ENCODE measurements at places on chromosomes 5 and 9.
A peak's percentile ranks its signal among the peaks of the same experiment; 100 is the strongest.

GRCh38 chr9:134896834-134897583, 16.4 kb downstream of the FCN2 start:
- DNase-seq: no peak

DNA sequence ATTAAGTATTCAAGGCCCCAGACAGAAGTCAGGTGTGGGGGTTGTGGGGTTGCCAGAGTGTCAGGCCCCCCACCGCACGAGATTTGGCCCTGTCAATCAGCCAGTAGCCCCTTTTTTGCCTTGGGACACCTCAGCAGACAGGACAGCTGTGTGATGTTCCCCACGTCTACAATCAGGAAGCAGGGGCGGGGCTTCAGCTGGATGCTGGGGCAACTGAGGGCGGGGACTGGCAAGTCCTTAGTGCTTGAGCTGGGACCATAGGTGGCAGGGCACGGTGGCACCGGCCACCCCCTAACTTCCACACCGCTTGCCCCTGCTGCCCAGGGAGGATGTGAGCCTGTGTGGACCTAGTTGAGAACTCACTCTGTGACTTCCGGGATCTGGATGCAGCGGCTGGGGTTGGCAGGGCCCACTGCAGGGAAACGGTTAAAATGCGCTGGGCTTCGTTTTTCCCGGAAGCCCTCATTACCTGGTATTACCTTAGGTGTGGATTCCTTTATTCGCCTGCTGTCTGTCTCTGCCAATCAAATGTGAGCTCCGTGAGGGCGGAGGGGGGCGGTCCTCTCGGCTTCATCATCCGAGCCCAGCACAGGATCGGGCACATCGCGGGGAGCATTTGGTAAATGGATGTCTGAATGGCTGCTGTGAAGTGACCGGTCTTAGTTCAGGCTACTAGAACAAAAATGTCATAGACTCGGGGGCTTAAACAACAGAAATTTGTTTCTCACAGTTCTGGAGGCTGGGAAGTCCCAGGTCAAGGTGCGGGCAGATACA, 7.5 kb upstream of the GTF3C5 start:
- DNase-seq: no peak

DNA sequence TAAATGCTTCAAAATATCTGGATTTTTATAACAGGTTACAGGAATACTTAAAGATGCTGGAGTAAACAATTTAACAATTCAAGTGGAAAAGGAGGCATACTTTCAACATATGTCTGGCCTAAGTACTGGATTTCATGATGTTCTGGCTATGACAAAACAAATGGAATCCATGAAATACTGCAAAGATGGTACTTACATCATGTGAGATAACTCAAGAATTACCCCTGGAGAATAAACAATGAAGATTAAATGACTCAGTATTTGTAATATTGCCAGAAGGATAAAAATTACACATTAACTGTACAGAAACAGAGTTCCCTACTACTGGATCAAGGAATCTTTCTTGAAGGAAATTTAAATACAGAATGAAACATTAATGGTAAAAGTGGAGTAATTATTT, 35.6 kb downstream of the SLC30A5 start:
- peak; percentile 74 for DNase-seq

- no peak for DNase-seq
These were observed 28.7 kb downstream of the TGFBI start for GRCh38 chr5:136057401-136058038.

DNA sequence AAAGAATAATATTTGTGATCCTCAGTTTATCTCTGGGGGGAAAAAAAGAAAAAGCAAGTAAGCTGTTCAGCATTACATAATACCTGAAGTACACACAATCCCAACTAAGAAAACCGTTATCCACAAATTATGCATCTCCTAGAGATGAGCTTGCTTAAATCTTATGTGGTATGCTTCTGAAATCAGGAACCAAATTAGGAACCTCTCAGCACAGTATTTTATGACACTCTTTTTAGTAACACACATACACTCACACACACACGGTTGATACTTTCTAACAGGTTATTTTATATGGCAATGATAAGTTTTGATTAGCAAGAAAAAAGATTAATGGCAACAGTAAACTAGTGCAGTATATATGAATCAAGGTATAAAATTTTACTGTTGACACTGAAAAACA, 1.2 kb upstream of the ZNF510 start:
- no peak for DNase-seq

DNA sequence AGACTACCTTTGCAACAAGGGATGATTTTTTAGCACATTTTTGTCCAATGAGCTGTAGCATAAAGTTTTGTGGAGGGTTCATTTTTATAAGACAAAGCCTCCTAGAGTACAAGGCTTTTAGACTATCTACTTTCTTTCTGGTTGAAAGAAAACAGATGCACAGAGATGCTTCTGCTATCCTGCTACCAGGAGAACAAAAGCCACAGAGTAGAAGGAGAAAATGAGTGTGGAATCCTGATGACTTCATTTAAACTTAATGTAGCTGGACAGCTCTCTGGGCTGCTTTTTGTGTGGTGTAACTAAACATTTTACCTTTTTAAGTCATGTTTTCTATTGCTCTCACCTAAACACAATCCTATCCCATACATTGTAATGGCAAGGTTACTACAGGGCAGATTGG, 1009.4 kb downstream of the TLE1 start:
- DNase-seq: no peak

GRCh38 chr5:3036041-3036788, 284.7 kb upstream of the IRX2 start:
- DNase-seq: no peak

GRCh38 chr9:19989213-19989612, 200.4 kb upstream of the SLC24A2 start:
- DNase-seq: no peak

DNA sequence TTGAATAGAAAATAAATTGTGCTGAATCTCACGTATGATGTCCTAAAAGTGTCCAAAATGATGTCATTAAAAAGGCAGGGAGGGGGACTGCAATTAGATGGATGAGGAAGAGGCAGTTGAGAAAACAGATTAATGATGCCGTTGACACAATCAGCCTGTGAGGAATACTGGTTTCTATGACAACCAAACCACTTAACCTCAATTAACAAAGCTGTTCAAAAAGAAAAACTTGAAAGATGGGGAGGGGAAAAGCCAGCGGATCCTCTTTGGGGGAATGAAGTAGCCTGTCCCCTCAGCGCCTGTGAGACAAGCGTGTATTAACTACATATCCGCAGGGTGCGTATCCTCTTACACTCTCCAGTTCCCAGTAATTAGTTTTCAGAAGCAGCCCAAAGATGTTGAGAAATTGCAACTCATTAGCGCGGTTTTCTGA, 160.7 kb downstream of the TTC39B start:
- DNase-seq: no peak

DNA sequence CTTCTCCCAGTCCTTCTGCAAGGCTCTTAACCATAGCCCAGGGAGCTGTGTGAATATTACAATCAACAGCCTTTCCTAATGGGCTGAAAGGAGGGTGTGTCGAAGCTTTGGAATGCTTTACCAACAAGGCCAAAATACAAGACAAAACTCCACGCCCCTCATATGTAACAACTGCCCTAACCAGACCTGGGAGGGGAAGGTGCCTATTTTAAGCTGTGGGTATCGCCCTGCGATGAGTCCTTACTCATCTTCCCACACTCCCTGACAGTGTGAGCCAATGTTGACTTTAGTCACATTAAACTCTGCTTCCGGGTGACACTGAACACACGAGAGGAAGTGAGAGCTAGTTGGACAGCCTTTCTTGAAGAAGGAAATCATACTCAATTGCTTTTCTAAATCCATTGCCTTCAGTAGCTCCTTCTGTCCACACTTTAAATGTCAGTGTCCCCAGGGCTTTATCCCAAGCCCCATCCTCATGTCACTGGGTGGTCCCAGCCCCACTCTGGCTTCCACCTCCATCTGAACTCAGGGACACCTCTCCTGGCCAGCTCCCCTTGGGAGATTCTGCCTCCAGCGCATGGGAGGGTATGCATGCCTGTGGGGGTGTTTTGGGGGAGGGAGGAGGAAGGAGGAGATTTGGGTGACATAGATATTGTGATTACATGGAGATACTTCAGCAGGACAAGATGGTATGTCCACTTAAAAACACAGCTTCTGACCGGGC, 6.5 kb upstream of the TBC1D9B start:
- peak; percentile 4 for DNase-seq

GRCh38 chr5:158845941-158846340, 253.8 kb downstream of the EBF1 start:
- no peak for DNase-seq

GRCh38 chr5:72817076-72817481, 618 bp downstream of the TNPO1 start:
- DNase-seq: no peak

DNA sequence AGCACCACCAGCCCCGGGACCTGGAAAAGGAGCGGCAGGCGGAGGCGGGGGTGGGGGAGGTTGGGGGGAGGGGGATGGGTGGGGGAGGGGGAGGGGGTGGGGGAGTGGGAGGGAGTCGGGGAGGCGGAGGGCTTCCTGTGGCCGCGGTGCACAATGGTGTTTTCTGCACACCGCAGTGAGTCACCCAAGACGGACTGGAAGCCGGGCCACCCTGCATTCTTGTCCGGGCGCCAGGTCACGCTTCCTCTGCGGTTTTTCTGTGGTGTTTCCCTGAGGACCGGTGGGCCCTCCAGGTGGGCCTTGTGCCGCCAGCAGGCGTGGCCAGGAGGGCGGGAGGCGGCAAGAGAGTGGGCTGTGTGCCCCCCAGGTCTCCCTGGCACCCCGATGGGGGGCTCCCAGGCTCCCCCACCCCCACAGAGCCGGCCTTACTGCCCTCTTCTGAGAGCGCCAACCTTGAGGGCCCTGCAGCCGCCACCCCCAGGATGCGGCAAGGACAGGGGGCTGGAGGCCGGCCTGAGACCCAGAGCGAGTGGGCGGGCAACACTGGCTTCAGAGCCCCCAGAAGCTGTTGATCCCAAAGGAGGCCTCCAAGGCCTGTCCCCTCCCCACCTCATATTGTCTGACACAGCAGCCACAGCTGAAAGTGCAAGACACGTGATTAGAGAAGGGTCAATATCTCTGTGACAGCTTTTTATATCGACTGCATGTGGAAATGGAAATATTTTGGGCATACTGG, 11.1 kb downstream of the EXD3 start:
- DNase-seq: no peak

- DNase-seq: no peak
These were observed 394.8 kb upstream of the MEF2C start for GRCh38 chr5:89277816-89278215.

DNA sequence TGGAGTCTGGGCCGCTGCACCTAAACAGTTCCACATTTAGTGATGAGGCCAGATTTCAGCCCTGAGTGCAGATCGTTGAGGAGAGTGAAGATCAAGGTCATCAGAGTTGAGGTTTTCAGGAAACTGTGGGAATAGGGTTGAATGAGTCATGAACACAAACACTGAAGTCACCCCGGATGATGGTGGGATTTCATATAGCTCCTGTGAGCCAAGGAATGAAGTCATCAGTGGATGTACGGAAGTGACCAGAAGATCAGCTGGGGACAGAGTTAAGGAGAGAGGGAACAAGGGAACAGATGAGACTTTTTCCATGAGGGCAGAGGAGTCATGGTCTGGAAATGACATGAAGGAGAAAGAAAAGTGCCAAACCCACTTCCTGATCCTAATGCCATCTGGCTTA, 36.5 kb downstream of the PALM2AKAP2 start:
- peak; percentile 97 for DNase-seq

GRCh38 chr5:172659909-172660628, 19.0 kb downstream of the NEURL1B start:
- DNase-seq: peak; percentile 59

- DNase-seq: no peak
These were observed 80.0 kb downstream of the OTULIN start for GRCh38 chr5:14744296-14745187.

DNA sequence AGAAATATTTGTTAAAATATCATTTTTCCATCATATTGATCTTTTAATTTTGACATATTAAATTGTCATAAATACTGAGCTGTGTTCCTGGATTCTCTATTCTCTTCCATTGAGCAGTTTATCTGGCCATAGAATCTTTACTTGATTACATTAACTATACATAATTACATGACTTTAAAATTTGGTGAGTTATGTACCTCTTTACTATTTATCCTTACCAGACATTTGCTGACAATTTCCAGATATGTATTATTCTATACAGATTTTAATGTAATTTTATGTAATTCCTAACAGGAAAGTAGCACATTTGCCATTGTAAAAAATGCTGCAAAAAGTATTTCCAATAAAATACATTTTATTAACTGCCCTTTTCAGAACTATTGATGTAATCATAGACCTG, 770.3 kb downstream of the KCTD16 start:
- no peak for DNase-seq

DNA sequence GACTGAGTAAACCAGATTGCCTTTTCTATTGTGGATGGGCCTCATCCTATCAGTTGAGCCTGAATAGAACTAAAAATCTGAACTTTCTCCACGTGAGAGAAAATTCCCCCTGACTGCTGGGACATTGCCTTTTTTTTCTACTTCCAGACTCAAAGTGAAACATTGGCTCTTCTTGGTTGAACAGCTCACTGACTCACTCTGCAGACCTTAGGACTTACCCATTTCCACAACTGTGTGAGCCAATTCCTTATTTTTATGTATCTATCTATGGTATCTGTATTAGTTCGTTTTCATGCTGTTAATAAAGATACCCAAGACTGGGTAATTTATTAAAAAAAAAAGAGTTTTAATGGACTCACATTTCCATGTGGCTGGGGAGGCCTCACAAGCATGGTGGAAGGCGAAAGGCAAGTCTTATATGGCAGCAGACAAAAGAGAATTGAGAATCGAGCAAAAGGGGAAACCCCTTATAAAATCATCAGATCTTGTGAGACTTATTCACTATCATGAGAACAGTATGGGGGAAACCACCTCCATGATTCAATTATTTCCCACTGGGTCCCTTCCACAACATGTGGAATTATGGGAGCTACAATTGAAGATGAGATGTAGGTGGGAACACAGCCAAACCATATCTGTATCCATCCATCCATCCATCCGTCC, 306.7 kb upstream of the SLC24A2 start:
- no peak for DNase-seq

DNA sequence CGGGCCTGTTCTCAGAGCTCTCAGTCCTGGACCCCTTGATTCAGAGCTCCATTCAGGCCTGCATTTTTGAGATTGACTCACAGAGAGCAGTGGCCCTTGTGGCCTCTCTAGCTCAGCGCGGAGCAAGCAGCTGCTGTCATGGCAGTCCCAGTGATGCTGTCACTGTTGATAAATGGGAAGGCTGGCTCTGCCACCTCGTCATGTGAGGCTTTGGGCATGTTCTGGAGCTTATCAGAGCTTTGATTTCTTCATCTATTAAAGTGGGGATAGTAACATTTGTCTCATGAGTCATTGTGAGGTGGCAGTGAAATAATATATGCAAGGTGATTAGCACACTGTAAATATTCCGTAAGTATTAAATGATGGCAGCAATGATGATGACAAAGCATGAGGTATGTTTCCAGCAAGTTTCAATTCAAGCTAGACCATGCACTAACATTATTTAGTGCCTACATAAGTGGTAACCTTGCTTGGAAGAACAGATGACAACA, 126.4 kb upstream of the CXCL14 start:
- no peak for DNase-seq

GRCh38 chr5:34894716-34895115, 20.6 kb downstream of the RAD1 start:
- no peak for DNase-seq

GRCh38 chr5:152472083-152472482, 67.0 kb upstream of the NMUR2 start:
- no peak for DNase-seq
